ENCODE measurements at places on chromosomes 1 and 21.

DNA sequence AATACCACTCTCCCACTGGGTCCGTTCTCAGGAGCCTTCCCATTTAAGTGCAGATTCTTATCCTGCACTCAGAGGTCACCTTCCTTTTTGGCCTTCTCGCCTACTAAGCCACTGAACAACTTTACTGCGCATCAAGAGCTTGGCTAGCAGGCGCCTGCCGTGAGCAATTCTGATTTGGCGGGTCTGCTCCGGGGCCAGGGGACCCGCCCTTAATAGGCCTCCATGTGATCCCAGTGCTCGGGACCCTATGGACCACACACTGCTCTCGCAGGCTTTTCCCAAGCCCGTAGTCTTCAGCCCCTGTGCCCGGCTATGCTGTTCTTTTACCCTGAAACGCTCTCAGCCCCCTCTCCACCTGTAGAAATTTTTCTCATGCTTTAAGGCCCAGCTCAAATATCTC is 45.1 kb downstream of the BCL9 start:
- no peak for DNase-seq

DNA sequence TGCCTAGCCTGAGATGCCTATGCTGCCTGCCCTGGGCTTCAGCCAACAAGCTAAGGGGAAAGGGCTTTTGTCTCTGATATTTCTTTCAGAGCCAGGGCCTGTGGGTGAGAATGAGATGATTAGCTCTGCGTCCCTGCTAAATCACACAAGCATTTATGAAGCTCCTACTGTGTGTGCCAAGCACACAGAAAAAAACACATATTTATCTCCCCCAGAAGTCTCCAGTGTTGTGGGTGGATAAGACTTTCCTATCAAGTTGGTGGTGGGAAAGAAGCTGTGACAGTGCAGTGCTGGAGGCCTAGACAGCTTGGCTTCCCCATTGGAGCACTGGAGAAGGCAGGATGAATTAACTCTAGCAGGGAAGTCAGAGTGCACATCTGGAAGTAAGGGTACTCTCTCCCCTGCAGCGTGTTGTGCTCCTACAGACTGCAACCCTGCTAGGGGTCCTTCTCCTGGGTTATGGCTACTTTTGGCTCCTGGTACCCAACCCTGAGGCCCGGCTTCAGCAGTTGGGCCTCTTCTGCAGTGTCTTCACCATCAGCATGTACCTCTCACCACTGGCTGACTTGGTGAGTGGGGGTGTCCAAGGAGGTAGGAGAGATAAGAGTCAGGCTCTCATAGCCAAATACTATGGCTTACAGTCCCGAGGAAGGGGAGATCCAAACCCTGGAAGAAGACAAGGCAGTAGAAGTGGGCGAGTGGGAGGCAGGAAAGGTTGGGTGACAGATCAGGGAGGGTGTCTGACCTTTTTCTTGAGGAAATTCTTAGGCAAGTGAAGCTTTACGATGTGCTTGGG is 1.7 kb downstream of the SLC50A1 start:
- no peak for DNase-seq

- no peak for DNase-seq
Observed at GRCh38 chr21:37568916-37569315, 202.3 kb downstream of the DYRK1A start.

DNA sequence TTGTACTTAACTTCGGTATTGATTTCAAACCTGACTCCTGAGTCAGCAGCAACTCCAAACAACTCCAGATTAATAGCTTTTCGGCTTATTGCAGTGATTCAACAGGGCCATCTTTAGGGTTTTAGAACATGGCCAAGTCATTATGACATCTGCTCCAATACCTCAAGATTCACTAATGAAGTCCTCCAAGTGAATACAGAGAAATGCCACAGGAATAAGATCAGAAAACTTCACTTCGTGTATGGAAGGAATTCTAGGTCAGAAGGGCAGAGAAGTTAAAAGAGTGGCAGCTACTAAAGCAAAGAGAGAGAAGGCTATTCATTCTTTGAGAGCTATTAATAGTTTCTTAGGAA is 7.6 kb upstream of the C1orf116 start:
- DNase-seq: no peak

DNA sequence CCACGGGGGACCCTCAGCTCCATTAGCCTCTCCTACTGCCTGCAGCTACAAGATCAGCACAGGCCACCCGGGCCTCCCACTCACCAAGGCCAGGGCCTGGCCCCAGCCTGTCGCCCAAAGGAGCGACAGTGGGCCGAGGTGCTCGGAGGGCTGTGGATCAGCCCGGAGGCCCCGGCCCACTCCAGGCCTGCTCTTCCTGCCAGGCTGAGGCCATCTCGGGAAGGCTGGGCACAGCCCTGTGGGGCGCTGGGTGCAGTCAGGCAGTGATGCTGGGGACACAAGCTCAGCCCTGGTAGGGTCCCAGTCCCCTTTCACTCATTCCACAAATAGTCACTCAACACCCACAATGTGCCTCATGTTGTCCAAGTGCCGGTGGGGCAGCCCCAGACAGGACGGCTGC is 58.8 kb downstream of the CASZ1 start:
- no peak for DNase-seq

DNA sequence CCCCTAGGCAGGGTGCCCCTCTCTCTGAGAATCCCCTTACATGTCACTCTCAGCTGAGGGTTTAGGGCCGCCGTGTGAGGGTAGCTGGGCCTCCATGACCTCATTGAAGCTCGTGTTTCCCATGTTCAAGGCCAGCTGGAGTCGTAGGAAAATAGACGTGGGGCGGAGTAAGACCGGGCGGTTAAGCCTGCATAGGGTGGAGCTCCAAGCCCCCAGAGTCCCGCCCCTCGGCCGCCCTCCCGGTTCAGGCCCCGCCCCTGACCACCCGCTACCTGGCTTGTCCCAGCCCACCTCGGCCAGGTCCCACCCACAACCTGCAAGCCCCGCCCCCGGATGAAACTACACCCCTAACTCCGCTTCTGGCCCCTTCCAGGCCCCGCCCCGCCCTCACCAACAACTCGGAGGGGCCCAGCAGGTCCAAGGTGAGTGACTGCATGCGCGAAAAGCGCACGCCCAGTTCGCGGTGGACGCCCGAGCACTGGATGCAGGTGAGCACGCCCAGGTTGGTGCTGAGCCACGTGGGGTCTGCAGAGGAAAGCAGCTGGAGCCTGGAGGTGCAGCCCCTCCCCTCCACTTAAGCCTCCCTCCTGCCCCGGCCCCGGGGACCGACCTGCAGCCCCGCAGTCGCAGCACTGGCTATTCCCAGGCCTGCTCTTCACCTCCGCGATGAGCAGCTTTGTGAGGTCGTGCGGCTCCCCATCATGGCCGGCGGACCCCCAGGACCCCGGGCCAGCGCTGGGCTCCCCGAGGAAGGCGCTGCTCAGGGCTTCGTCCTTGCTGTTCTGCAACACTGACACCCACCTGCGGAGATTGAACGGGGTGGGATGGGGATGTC is 12.2 kb upstream of the TCEA3 start:
- DNase-seq: no peak

- no peak for DNase-seq
Observed at GRCh38 chr1:112702420-112703261, 4.3 kb downstream of the RHOC start.

GRCh38 chr1:58844176-58844575 is 60.3 kb upstream of the JUN start:
- no peak for DNase-seq

DNA sequence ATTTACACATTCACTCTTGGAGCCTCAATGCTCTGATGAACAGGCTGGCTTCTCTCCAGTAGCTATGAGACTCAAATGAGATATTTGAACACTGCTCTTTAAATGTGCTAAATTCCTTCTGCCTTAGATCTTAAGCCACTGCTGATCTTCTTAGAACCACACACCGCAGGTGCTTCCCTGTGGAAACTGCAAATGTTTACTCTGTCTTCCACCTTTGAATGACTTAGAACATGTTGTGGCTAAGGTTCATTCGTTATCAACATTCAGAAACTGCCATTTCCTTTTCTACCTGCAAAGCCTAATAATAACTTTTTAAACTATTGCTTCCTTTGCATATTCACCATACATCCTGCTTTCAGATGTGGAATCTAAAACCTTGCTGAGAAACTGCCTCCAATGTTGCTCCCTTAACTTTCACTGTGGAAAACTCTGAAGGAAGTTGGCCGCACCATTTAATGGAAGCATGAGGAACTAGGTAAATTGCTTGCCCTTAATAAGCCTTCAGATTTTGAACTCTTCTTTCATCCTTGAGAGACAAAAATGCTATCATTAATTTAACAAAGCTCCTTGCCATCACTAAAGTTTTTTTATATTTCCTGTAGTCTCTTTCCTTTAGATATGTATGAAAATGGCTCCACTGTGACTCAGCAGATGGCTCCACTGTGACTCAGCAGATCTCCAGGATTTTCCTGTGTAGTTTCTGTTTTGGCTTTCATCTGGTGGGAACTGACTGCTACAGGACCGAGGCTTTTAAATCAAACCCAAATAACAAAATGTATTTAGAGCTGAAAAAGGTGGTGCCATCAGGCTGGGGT is 143.8 kb downstream of the TNFSF18 start:
- DNase-seq: no peak

DNA sequence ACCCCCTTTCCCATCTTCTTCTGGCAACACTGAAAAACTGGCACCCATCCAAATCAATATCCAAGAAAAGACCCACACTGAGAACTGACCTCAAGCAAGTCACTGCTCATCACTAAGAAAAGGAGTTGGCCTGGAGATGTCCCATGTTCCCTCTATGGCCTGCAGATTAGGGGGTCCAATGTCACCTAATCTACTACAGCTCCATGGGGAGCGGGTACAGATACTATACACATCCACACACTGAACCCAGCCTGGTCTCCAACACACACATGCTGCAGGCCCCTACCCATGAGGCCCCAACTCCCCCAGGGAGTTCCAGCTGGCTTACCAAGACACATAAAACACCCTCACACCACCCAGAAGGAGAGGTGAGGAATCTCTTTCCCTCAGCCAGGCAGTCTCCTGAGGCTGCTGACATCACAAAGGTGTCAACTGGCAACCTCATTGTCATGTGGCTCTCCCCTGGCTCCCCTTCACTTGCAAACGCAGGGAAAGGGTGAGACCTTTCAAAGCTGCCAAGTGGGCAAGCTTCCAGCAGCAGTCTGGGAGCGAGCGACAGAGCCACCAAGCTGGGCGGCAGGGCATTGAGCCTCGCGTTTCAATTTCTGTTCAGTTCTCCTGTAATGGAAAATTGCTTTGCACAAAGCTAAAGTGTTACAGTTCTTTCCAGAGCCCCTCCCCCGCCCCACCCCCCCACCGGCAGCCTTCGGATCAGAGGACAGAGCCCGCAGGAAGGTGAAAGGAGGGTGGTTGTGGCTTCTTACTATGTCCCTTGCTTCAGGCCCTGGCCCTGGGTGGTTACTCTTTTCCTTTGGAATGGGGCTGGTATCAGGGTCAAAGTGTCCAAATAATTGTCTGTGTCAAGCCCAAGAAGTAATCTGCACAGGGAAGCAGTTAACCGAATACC is at the start of gene LRRC52:
TSS of gene LRRC52 (plus strand) at position 469 of the 907 bp plus-strand sequence. CDS start at position 766, 297 bp downstream.
- no peak for DNase-seq

DNA sequence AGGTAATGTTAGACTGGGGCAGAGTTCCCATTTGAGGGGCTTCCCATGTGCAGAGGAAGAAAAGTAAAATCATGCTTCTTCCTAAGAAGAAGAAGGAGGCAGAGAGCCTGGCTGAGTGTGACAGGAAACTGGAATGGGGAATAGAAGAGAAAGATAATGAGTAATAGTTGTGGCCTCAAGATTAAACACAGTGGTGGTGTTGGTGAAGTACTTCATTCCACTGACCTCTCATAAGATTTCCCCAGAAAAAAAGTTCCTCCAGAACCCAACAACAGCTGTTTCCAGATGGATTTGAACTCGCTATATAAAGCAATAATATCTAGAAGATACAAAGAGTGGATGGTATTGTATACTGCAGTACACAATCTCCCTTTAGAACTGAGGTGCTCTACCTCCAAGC is 13.0 kb downstream of the RGS1 start:
- no peak for DNase-seq

- no peak for DNase-seq
Observed at GRCh38 chr1:19081218-19081893, 124.9 kb upstream of the IFFO2 start.

GRCh38 chr1:22611530-22611947 is 24.9 kb upstream of the C1QA start:
- DNase-seq: no peak

GRCh38 chr1:109878531-109879104 is 32.0 kb upstream of the CSF1 start:
- no peak for DNase-seq

DNA sequence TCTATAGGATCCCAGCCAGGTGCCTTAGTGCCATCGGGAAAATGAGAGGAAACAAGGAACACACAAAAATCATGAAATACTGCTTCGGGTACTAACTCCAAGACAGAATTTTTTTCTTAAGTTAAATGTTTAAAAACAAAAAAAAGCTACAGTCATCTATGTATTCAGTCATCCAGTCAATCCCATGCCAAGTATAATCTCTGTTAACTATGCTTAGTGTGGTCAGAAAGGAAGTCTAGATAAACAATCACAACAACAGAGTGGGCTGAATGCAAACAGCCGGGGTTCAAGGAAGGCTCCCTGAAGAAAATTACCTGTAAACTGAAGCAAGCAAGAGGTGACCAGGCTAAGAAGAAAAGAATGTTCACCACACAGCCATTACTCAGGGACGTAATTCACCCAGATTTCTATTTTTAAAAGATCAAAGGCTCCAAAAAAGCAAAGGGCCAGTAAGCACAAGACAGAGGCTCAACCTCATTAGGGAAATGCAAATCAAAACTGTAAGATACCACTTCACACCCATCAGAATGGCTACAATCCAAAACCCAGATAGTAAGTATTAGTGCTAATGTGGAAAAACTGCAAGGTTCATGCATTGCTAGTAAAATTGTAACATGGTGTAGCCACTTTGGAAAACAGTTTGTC is 53.0 kb downstream of the RERE start:
- DNase-seq: no peak

DNA sequence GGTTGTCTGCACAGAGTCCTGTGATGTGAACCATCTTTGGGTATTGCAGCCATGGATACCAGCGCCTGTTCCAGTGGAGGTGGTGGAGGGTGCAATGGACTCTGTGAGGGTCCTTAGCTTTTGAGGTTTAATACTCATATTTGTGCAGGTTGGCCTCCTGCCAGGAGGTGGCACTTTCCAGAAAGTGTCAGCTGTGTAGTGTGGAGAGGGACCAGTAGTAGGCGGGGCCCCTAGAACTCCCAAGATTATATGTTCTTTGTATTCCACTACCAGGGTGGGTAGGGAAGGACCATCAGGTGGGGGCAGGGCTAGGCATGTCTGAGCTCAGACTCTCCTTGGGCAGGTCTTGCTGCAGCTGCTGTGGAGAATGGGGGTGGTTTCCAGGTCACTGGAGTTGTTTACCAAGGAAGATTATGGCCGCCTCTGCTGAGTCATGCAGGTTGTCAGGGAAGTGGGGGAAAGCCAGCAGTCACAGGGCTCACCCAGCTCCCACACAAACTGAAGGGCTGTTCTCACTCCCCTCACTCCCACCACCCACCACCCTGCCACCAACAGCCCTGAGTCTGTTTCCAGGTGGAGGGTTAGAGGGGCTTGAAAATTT is 31.2 kb upstream of the ZNF678 start:
- DNase-seq: no peak
